G401 (cell line): ENCODE measurements at places on chromosomes 3 and 15. TPM values are rescaled to one million over a fixed set of nuclear protein-coding genes. Genes with fewer than 3 reads are reported as not detected.

ZCWPW2 gene
- 0.55 and 3.8 TPM in 2 replicates for total RNA-seq

GRCh38 chr15:32878869-32879805 lies 161.3 kb downstream of the GREM1 start:
- DNase-seq: no peak

GLDN gene
- not detected in 2 replicates for total RNA-seq

- no peak for DNase-seq
These were observed 16.4 kb upstream of the ALAS1 start for GRCh38 chr3:52181543-52181942.

DNA sequence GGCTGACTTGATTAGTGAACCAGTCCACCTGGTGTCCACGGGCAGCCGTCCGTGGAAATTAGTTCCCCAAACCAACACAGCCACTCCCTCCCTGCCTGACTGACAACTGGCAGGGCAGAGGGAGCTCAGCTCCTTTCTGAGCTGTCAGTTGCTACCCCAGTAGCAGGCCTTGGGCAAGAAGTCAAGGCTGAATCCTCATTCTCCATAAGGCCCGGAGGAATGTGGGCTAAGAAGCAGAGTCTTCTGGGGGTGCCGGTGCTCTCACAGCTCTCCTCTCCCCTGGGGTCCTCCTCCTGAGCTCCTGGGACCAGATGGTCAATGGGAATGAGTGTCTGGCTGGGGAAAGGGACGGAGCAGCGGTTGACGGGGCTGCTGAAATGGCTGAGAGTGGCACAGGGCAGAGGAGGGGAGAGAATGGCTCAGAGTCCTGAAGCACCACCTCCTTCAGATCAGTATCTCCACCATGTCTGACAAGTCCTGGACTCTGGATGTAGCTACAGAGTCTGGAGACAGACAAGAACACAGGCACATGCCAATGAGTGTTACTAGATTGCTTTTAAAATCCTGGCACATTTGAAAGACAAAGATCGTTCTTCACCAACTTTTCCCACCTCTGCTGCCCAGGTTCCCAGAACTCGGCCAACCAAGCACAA lies 16.9 kb downstream of the AMOTL2 start:
- DNase-seq: no peak

DNA sequence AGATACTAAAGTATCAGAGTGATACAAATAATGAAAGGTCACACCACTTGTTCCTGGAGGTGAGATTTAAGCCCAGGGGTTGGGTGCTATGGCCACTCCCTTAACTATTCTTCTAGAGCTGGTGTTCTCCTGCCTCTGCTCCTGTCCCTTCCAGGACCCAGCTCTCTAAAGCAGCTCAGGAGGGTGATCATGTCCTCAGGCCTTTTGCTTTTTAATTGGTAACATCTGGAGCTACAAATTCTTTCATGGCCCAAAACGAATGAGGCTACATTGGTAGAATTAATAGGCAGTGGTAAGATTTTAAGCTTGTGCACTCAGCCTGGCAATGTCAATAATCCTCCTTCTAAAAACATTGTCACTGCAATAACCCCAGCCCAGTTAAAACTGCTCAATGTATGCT lies 38.2 kb upstream of the CNOT10 start:
- no peak for DNase-seq

CSTA gene
- not detected in 2 replicates for total RNA-seq

GRCh38 chr3:73258057-73258456 lies 196.6 kb downstream of the EBLN2 start:
- no peak for DNase-seq

GRCh38 chr15:66673410-66674322 lies 28.4 kb upstream of the SMAD6 start:
- peak; percentile 7 for DNase-seq

LRRC3B gene
- not detected in 2 replicates for total RNA-seq

- DNase-seq: no peak
These were observed 53.6 kb downstream of the LMCD1 start for GRCh38 chr3:8555113-8555661.

DNA sequence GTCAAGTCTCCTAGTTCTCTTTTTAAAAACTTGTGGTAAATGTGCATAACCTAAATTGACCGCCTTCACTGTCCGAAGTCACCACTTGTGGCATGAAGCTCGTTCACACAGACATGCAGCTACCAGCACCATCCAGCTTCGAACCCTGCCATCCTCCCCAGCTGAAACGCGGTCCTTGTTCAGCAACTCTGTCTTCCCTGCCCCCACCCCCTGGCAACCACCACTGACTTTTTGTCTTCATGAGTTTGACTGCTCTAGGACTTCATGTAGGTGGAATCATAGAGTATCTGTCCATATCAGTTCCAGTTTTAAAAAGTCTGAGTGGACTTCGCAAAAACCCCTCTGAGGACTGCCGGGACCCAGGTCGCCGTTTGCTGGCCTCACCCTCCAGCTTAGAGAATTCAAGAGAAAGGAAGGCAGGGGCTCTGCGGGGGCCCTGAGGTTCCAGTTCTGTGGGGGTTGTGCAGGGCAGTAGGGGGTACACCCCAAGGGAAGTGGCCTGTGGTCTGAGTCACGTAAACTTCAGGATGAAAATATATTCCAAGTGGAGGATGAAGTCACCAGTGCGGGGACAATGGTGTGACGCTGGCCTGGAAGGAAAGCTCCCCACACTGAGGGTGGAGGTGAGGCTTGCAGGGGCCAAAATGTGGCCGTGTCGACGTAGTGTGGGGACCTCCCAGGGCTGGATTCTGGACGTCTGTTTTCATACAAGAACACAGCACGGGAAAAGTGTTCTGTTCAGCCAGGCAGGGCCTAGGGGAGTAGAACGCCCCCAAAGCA lies 67.6 kb downstream of the ABTB1 start:
- DNase-seq: no peak

GRCh38 chr3:103077910-103078309 lies 643.1 kb downstream of the ZPLD1 start:
- DNase-seq: no peak

GRCh38 chr3:25088284-25088683 lies 339.8 kb upstream of the RARB start:
- DNase-seq: no peak

SYNPR gene
- not detected in 2 replicates for total RNA-seq

GRCh38 chr15:77516076-77516475 lies 95.4 kb downstream of the HMG20A start:
- no peak for DNase-seq
